ENCODE measurements at places on chromosomes 4 and X.

DNA sequence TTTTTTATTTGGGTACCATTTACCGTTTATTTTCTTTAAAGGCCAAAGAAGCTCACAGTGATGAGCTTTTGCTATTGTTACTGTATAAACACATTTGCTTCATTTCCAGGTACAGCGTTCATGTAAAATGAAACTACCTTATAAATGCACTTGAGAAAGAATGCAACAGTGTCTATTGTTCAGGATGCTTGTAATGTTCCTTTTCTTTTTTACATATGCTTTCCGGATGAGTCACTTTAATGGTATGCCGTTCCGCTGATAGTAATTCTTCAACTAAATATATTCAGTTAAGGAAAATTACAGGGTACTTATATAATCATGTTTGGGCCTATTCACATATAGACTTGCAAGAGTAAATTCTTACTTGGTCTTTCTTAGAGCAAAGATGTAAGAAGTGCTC is 354.9 kb downstream of the RPA4 start:
- no peak for DNase-seq

GRCh38 chrX:129808158-129808828 is 28.5 kb downstream of the SASH3 start:
- no peak for DNase-seq

- no peak for DNase-seq
Observed at GRCh38 chrX:118974088-118974907, at the start of gene LONRF3. LONRF3 (plus strand) TSS chrX:118974618; CDS start chrX:118974781, 163 bp downstream.

DNA sequence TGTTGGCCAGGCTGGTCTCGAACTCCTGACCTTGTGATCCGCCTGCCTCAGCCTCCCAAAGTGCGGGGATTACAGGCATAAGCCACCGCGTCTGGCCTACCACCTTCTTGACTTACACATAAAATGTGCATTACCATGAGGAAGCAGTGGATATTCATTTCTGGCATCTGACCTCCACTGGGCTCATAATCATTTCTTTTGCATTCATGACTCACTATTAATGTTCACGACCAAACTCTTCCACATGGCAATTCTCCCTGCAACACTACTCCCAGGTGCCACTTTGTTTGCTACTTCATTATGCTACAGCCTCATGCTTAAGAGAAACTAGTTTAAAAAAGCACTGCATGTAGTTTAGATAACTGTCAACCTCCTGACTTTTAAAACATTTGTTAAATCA is 22.7 kb downstream of the RASGEF1B start:
- DNase-seq = no peak

- DNase-seq = no peak
Observed at GRCh38 chr4:107736037-107736436, 16.0 kb upstream of the PAPSS1 start.

Measured in DMS79 treated with DMSO at 0.1 percent for 48 hours (cell line).